Endothelial cell of umbilical vein (primary cell): ENCODE measurements at places on chromosomes 7 and 10.

DNA sequence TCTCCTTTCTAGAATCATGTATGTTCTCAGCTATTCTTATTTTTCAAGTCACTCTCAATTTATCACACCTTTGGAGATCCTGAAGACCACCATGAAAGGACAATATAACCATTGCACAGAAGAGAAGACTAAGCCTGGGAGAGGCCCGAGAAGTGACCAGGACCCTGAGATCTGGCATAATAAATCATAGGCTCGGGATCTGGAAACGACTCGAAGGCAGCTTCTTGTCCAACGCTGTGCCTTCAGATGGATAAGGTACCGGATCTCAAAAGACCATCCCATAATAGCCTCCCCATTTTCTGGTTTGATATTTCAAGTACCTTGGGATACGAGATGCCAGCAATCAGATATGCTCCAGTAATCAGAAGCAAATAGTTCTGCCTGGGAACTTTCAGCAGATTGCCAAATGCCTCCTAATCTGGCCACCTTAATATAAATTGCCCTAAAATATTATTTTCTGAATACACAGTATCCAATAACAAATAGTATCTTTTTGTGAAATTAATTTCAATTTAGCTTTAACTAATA, 179.2 kb upstream of the ZMIZ1 start:
- DNase-seq, result no peak

DNA sequence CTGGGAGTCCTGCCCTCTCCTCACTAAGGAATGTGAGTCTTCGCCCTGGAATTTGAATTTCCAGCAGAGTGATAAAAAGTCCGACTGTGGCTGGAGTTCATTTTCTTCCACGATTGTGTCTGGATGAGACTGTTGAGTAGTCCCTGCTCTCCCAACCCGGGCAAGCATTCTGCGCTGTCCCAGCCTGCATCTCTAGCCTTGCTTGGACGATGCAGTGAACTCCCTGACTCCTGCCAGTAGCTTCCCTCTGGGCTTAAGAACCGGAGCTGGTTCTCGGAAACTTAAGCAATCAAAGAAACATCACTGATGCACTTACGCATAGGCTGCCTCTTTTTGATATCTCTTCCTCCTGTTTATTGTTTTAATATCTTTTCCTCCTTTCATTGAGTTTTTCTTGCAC, 116.0 kb upstream of the FZD8 start:
- no peak for DNase-seq

DNA sequence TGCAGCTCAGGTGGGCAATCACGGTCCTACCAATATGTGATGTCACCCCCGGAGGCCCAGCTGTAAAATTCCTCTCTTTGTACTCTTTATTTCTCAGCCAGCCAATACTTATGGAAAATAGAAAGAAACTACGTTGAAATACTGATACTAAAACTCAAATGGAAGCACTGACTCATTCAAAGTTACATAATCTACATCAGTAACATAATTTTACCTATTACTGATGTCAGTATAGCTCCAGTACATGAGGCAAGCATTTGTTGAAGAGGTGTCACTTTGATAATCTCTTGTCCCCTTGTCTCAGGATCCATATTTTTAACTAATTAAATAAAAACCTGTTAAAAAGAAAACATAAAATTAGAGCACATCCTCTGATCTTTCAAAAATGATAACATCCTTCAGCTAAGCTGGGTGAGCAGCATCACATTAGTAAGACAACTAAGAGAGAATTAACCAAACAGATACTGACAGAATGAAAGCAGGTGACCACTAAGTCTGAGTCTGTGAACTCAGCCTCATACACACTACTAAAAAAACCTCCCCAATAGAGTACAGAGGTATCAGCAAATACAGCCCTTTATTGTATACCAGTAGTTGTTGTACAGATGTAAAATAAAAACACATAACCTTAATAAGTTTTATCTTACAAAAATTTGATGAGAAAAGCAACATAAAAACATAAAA, 17.6 kb downstream of the SLC25A40 start:
- DNase-seq, result no peak

DNA sequence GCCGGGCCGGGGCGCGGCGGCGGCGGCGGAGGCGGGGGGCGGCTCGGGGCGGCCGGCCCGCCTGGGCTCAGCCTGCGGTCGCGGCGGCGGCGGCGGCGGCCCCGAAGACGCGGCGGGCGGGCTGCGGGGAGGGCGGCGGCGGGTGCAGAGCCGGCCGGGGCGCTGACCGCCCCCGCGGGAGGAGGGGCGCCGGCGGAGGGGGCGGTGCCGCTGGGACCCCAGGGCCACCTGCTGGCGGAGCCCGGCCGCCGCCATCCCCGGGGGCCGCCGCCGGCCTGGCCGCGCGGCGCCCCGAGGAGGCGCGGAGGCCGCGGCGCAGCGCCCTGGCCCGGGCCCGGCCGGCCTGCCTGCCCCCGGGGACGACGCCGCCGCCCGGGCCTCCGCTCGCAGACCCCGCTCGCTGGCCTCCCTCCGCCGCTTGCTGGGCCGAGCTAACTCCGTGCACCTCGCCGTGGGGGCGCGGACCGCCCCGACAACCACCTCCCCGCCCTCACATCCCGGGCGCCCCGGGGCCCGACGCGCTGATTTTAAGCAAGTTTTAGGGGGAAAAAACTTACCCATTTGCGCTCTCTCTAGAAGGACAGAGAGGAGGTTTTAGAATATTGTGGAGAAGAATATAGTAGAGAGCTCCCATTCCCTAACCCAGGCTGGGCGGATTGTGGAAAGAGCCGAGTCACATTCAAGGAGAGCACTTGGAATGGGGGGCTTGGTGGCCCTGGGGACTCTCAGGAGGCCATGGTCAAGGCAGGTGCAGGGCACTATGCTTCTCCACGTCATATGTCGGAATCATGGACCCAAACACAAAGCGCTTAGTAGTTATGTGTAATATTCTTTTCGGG, at the start of gene BEND7:
Gene BEND7, minus strand, starts transcription at position 140 of the 839 bp plus-strand sequence. CDS start 481 bp downstream, outside the sequence.
- peak; percentile 24 for DNase-seq

DNA sequence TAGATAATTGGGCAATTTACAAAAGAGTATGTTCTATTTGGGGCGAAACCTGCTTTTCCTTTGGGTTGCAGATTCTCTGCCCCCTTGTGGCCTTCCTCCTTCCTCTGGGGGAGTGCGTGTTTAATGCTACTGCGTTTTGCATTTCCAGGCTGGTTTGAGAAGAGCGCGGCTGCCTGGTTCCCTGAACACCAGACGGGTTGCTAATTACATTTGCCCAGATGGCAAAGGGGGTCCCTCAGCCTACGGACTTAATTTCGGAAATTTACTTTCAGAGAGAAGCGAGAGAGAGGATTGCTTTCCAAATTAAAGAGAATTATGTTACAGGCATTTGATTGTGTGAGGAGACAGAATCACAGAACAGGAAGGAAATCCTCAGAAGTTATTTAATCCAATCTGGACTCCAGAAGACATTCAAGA, 91.9 kb upstream of the JAZF1 start:
- peak; percentile 51 for DNase-seq

DNA sequence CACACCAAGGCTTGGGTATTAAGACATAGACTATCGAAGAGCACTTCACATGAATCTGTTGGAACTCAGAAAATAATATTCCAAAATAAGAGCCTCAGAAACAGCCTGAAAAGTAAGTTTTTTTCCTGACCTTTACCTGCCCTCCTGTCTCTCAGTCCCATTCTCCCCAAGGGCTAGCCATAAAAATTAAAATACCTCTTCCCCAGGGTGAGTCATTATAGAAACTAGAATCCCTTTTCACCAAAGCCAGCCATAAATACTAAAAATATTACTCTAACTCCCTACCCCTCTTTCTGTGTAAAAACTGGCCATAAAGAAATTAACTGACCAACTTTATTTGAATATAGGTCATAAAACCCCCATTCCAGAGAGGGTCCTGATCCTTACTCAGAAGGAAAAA, 87.9 kb upstream of the TMEM106B start:
- no peak for DNase-seq

GRCh38 chr10:7320072-7320471, 90.8 kb downstream of the SFMBT2 start:
- no peak for DNase-seq

GRCh38 chr7:130063036-130063435, 7.3 kb upstream of the KLHDC10 start:
- DNase-seq, result peak; percentile 48

GRCh38 chr7:95682913-95683312, 86.6 kb upstream of the PDK4 start:
- DNase-seq, result no peak

DNA sequence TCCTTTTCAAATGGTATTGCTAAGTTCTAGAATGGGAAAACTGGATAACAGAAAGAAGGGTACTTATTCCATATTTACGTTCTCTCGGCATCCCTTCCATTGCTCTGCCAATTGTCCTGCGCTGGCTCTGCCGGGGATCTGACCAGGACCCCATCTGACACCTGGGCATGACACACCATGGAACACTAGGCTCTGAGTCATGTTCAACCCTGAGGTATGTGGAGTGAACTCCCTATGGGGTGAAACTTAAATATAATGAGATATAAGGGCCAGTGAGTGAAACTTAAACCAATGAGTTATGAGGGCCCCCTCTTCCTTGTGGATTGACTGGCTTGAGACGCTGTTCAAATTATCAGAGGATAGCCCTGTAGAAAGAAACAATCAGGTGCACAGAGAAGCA, 55.1 kb upstream of the ZEB1 start:
- no peak for DNase-seq

- no peak for DNase-seq
Measured at GRCh38 chr10:33955676-33956075, 621.2 kb upstream of the NRP1 start.

- DNase-seq, result no peak
Measured at GRCh38 chr7:5349005-5349380, 66.2 kb downstream of the SLC29A4 start.

GRCh38 chr10:74382663-74383062, 231.6 kb downstream of the ADK start:
- DNase-seq, result no peak

DNA sequence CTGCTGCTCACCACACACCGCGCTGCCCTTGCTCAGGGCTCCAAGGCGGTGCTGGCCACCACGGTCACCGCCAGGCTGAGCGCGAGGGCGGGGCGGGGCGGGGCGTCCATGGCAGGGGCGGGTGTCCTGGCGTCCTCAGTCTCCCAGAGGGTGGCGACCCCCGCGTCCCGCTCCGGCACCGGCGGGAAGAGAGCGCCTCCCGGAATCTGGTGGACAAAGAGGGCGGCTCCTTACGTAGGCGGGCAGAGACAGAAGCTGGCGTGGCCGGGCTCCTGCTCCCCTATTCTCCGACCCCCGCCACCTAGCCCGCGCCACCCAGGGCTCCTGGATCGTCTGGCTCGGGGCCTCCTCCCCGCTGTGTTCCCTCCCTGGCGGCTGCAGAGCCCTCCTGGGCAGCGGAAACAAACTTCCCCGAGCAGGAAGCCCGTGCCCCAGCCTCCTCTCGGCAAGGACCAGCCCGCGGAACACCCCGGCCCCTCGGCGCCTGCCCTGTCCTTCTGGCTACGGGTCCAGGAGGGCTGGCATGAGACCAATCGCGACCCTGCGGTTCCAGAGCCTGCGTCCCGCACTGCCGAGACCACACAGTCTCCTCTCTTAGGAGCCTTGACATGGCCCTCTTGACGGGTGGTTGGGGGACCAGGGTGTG, 133.8 kb upstream of the ZNF92 start:
- DNase-seq, result peak; percentile 25

- DNase-seq, result no peak
Measured at GRCh38 chr7:97298561-97298960, 181.1 kb downstream of the SDHAF3 start.

GRCh38 chr7:42105554-42106358, 131.3 kb downstream of the GLI3 start:
- DNase-seq, result no peak

GRCh38 chr10:4546500-4546899, 279.5 kb upstream of the AKR1E2 start:
- no peak for DNase-seq

GRCh38 chr10:6128087-6128486, 39.3 kb downstream of the RBM17 start:
- DNase-seq, result no peak

- DNase-seq, result no peak
Measured at GRCh38 chr7:51045319-51046102, 262.8 kb upstream of the GRB10 start.

DNA sequence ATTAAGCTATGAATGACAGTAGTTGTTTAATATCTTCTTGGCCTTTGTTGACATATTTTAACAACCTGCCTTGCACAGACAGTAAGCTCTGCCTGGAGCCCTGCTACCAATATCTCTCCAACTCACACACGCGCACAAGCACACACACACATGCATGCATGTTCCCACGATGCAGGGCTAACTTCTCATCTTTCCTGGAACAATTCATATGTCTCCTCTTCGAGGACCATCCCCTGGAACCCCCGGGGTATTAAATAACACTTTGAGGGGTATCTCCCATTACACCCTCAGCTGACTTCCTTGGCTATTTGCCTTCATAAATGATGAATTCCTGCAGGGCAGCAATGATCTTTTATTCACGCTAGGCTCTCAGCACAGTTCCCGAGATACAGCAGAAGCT, 258.0 kb downstream of the TRIL start:
- no peak for DNase-seq

DNA sequence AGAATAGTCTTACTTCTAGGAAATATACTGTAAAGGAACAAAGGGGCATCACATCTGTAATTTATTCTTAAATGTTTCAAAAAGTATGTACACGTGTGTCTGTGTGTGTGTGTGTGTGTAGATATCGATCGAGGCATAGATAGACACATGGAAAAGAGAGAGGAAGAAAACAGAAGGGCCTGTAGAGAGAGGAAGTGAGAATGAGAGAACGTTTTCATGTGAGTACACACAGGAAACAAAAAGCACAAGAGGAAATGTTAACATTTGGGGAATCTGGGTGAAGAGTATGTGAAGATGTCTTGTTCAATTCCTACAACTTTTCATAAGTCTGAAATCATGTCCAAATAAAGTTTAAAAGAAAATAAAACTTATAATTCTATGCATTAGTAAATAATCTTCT, 286.5 kb upstream of the SORCS1 start:
- DNase-seq, result no peak

GRCh38 chr10:98321186-98321780, 53.3 kb upstream of the LOXL4 start:
- DNase-seq, result no peak

DNA sequence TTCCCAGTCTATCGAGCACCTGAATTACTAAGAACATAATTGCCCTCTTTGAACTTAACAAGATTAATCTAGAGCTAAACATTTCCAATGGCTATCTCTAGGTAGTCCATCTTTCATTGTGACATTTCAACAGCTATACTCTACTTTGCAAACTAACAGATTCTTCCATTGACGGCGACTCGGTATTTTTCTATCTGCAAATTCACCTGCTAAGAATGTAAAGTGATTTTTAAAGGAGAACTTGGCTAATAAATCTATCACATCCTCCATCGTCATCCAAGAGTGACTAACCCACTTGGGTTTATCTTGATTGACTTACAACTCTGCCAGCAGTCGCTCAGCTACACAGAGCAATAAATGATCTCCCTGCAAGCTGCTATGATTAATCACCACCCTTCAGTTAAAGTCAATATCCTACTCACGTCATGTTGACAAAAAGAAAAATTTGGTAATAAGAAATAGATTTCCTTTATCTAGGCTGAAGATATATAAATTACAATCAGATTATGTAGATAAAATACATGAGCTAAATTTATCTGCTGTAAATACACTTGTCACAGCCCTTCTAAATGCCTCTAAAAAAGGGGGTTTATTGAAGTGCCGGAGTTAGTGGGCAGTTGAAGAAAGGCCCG, 99.5 kb downstream of the SFMBT2 start:
- no peak for DNase-seq
